ENCODE measurements at places on chromosomes 16 and 17.

DNA sequence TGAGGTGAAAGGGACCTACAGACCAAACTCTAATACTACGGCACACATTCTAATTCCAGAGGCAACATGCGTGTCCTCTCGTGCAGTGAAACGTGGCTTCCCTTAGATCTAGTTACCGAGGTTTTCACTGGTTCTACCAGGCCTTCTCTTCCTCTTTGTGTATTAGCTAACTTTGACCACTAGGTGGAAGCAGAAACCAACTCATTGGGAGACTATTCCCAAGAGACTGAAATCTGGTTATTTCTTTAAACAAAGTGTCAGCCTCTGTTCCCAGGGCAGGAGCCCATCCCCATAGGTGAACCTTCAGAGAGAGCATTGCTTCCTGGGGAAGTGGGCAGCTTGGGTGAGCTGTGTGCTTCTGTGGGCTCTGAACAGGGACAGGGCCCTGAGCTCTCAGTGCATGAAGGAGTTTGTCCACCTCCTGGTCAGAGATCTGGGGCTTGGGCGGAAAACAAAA is 19.7 kb upstream of the RCVRN start:
- no peak for DNase-seq

GRCh38 chr17:14157822-14158221 is 78.8 kb downstream of the CDRT15 start:
- no peak for DNase-seq

DNA sequence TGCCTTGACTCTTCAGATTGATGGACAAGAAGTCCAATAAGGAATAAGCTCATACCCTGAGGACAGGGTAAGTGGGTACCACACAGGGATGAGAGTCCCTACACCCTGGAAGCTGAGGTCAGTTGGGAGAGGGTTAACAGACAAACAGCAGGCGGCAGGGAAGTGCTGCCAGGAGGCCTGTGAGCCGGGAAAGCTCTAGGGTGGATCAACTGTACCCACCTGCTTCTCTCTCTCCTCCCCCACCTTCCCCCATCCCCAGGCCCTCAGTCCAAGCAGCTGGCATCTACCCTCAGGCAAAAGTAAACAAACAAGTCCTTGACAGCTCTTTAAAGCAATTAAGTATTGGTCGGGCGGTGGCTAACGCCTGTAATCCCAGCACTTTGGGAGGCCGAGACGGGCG is 20.7 kb upstream of the MYLK3 start:
- DNase-seq, result no peak

DNA sequence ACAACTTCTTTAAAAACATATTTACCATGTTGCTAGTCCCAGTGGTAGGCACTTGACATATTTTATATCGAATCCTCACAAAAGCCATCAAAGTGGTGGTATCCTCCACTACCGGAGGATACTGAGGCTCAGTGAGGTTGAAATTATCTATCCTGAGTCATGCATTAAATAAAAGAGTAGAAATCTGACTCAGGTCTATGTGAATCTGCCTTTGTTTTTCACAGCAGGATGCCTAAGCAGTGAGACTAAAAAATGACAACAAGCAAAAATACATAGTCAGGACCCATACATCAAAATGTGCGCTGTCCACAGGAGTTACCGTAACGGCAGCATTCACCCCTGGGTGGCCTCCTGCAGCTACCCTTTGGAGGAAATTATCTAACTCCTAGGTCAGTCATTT is 17.7 kb downstream of the BRD7 start:
- DNase-seq, result no peak

All from chondrocyte (in vitro differentiated cells).